AG04449 (cell line): ENCODE measurements at places on chromosomes 6 and 20.

DNA sequence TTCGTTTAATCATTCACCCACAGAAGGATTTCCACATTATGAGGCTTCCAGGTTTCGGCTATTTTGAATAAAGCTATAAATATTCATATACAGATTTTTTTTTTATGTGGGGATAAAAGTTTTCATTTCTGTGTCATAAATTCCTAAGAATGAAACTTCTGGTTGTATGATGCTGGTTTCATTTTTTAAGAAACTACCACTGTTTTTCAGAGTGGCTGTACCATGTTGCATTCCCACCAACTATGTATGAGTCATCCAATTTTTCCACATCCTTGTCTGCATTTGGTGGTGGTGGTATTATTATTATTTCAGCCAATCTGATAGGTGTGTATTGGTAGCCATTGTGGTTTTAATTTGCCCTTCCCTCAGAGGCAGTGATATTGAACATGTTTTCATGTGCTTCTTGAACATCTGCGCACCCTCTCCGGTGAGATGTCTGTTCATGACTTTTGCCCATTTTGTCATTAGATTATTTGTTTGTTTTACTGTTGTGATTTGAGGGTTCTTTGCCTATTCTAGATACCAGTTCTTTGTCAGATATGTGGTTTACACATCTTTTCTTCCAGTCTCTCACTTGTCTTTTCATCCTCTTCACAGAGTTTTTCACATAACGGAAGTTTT lies 75.5 kb downstream of the DOK5 start:
- DNase-seq, result no peak

DNA sequence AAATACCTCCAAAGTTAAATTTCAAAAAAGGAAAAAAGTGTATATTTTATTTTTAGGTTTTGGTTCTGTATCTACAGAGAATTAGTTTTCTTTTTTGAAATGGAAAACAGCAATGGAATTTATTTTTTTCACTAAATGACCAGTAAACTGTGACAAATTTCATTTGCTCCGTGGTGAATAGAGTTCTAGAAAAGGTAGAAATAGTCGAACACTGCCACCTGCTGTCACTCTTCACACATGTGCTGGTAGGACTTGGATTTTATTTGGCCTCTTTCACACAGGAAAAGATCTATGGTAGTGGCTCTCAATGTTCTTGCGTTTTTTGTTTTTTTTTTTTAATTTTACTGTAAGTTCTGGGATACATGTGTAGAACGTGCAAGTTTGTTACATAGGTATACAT lies 312.5 kb downstream of the EYA4 start:
- peak; percentile 38 for DNase-seq

- DNase-seq, result no peak
Observed at GRCh38 chr6:141056945-141057625, 1075.6 kb upstream of the GJE1 start.

DNA sequence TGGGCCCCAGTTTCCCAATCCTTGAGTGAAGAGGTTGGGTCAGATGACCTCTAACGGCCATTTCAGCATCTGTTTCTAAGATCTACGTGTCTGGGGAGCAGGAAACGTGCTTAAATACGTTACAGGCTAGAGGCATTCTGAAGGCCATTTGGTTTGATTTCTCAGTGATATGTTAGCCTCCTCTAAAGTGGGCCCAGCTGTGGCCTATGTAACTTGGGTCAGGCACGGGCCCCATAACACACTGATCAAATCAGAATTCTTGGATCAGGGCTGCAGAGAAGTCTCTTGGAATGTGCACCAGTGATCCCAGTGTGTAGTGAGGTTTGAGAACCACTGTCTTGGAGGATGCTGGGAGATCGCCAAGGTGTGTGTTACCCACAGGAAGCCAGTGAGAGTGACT lies 36.1 kb upstream of the TGM3 start:
- DNase-seq, result no peak

- no peak for DNase-seq
Observed at GRCh38 chr20:35368666-35369423, 42.9 kb downstream of the UQCC1 start.

DNA sequence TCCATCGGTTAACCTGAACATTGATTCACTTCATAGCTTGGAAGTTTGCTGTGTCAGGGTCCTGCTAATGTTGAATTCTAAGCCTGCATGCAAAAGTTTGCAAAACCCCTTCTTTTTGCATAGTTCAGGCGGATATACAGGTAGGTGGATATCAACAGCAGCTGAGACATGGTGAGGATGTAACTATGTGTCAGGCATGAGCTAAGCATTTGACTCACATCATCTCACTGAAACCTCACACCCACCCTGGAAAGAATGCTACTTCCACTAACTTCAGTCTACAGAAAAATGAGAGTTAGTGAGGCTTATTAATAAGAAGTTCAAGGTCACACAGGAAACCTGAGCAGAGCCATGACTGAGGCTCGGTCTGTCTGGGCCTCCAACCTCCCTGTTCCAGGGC lies 276.9 kb downstream of the BMP7 start:
- no peak for DNase-seq

DNA sequence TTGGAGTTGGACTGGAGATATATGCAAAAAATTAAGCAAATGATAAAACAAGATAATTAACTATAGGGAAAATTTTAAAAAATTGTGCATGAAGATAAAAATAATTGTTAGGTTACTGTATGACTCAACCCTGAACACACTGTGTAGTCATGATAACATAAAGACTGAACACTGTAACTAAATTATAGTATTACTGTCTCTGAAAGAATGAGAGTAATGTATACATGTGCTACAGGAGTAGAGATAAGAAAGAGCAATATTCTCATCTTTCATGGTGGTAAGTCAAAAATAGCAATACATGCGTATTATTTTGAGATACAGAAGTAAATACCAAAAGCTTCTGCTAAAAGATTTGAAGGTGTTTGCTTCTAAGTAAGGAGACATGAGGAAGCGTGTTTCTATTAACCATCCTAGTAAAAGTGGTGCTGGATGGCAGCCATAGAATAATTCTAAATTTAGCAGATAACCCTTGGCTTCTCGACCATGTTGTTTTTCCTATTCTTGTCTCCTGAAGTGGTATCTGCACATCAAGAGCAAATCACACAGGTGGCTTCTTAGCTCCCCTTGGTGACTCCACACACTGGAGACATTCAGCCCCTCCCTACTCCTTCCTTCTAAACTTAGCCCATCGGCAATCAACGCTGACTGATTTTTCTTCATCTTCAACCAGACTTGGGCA lies 390.6 kb upstream of the PLCB4 start:
- no peak for DNase-seq

DNA sequence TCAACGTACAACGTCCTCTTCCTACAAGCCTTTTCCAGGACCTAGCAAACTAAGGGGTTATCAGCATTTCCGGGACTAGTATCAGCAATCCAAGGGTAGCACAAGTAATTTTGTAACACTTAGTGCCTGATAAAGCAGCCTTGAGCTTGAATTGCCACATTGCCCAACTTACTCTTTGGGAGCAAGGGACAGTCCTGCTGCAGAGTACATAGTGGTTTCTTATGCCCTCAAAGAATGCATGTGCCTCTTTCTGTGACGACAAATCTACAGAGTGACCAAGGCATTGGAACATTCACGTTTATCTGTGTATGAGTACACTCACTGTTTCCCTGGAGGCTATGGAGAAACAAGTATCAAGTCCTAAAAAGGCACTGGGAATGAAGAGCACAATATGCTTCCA lies 3.2 kb upstream of the ID4 start:
- DNase-seq, result no peak

- DNase-seq, result no peak
Observed at GRCh38 chr6:4870821-4871494, 94.8 kb downstream of the CDYL start.

- DNase-seq, result no peak
Observed at GRCh38 chr6:64504503-64504902, 868.9 kb downstream of the PHF3 start.

DNA sequence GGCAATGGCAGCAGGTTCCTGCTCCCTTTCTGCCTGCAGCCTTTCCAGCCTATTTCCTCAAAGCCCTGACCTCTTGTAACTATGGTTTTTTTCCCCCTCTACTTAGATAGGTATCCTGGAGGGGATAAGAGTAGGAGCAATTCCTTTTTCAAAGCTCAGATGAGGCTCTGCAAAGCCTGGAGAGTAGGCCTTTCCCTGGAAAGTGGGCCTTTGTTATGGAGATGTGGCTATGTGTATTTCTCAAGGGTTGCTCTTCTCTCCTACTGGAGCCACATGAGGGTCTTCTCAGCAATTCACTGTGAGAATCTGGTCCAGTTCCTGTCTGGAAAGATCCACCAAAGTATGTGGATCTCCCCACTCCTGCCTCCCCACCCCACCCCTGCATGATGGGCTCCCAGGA lies 96.0 kb downstream of the DTD1 start:
- no peak for DNase-seq

- no peak for DNase-seq
Observed at GRCh38 chr6:12507636-12508035, 208.9 kb upstream of the PHACTR1 start.

DNA sequence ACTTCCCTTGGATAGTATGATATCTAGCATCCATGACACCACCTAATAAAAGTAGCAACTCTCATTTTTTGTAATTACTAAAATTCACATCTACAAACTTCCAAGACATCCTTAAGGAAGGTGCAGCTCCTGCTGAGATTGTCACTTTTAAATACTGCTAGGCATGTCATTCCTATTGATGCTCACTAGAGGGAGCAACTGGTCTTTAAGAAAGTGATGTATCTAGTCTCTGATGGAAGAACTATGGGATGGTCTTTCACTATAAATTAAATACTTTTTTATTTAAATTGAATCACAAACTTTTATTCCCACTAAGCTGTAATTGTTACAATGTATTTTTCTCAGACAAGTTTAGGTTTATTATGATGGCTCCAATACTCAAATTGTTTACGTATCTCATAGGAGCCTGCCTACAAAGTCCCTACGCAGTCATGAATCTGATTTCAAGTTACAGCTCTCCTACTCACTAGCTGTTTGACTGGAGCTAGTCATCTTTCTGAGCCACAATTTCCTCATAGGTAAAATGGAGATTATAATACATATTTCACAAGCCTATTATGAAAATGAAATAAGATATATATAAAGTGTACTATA lies 8.1 kb upstream of the TSPYL1 start:
- no peak for DNase-seq

- DNase-seq, result no peak
Observed at GRCh38 chr6:33828764-33829731, 25.2 kb upstream of the MLN start.

DNA sequence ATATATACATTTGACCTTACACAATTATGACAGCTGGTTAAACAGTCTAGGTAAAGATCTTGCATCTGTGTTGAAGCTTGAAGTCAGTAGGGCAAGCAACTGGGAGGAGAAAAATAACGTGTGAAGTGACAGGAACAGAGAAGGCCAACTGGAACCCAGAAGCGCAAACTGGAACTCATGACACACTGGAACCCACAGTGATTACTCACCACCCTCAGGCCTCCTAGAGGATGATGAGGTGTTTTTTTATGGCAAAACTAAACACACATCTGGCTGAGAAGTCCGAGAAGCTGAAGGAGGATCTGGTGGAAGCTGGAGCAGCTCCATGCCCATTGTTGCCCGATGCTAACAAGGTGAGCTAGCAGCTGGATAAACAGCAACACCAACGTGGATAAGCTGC lies 108.1 kb downstream of the TMEM200A start:
- DNase-seq, result no peak

- DNase-seq, result no peak
Observed at GRCh38 chr6:148867862-148868261, 121.0 kb downstream of the UST start.

- DNase-seq, result no peak
Observed at GRCh38 chr20:61234224-61234890, 17.7 kb upstream of the CDH4 start.

DNA sequence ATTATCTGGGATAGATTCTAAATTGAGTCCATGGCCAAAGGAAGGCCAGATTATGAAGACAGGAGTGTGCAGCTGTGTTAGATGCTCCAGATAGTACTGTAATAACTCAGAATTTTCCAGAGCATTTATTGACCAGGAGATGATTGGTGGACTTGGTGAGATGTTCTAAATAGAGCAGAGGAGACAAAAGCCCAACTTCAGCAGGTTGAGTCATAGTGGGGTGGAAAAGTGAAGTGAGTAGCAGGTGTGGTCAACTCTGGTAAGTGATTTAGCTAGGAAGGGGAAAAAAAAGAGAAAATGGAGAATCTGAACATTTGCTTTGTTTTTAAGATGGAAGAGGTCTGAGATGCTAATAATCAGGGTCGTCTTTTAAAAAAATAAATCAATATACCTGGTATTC lies 227.4 kb downstream of the TMEM200A start:
- DNase-seq, result no peak

GRCh38 chr20:9092655-9093054 lies 23.8 kb downstream of the PLCB4 start:
- DNase-seq, result no peak

DNA sequence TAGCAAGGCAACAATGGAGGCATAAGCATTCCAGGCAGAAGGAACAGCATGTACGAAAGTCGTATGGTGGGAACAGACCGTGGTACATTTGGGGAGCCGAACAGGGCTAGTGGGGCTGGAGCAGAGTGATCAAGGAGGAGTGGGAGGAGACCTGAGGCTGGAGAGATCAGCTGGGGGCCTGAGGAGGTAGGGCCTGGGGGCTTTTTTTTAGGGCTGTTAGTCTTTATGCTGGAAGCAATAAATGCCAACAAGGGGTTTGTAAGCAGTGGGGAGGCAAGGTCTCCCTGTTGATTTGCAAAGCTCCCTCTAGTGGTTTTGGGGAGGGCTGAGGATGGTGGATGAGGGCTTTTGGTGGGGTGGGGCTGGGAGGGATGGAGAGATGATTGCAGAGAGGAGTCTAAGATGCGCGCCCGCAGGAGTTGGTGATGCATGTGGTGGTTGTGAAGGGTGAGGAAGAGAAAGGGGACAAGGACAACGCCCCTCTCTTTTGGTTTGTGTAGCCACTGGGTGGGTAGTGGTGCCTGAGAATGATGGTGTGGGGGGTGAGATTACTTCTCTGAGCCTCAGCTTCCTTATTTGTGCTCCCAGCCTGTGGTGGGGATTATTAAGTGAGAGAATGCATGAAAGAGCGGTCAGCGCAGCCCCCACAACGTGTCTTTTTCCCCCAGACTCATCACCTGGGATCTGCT lies 74.1 kb upstream of the TOX2 start:
- DNase-seq, result no peak

GRCh38 chr6:91708534-91708933 lies 1121.7 kb upstream of the MAP3K7 start:
- DNase-seq, result no peak

GRCh38 chr6:107216197-107216933 lies 101.0 kb upstream of the BEND3 start:
- no peak for DNase-seq

DNA sequence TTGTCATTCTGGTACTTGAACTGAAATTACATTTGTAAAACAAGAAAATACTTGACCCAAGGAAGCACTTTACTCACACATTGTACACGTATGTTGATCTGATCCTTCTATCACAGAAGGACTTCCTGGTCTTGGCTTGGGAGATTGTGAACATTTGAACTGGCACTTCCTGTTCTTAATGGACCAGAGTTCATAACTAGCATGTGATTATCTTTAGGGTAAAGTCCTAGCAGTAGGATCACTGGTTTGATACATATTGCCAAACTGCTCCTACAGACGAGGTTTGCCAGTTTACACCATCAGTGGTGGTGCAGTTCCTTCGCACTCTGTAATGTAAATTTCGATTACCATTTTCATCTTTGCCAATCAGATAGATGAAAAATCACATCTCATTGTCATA lies 12.7 kb downstream of the HECA start:
- no peak for DNase-seq

- no peak for DNase-seq
Observed at GRCh38 chr6:20879526-20879925, 345.3 kb downstream of the CDKAL1 start.
